ENCODE measurements at places on chromosomes 13 and 19. TPM values are rescaled to one million over a fixed set of nuclear protein-coding genes. Genes with fewer than 3 reads are reported as not detected.

Gene TMEM255B
- 0.70 TPM for total RNA-seq

Gene PTBP1
- 460 TPM for total RNA-seq

Gene TRIM13
- 22.7 TPM for total RNA-seq

Gene PGLYRP2
- not detected for total RNA-seq

Gene ONECUT3
- total RNA-seq: not detected

All from H7 (cell line).